ENCODE measurements at places on chromosomes 16 and 17. TPM values are rescaled to one million over a fixed set of nuclear protein-coding genes. Genes with fewer than 3 reads are reported as not detected.

DNA sequence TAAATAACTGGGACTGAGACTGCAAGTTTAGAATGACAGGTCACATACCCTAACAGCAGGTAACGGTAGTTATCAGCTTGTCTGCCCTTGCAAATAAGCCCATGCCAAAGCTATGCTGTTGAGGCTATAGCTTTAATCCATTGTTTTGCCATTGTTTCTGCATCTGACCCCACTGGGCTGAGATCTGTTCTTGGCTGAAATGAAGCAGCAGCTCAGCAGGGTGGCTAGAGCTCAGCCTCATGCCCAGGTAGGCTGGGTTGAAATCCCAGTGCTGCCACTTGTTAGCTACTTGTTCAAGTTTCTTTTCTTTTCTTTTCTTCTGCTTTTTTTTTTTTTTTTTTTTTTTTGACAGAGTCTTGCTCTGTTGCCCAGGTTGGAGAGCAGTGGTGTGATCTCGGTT, 40.1 kb downstream of the NKD1 start:
- no peaks in the 10 kb centered on the region for H3K27me3 ChIP-seq
- DNase-seq, result no peak
- no peak overlapping the region for H3K4me3 ChIP-seq
- H3K27ac ChIP-seq, result no peak overlapping the region
- H3K36me3 ChIP-seq, result peaks cover 4% of the 10 kb centered on the region

- no peaks in the 10 kb centered on the region for H3K4me1 ChIP-seq
- DNase-seq, result no peak
- H3K27ac ChIP-seq, result no peak overlapping the region
These were observed 59.1 kb downstream of the TRIM37 start for GRCh38 chr17:59047616-59048015.

DNA sequence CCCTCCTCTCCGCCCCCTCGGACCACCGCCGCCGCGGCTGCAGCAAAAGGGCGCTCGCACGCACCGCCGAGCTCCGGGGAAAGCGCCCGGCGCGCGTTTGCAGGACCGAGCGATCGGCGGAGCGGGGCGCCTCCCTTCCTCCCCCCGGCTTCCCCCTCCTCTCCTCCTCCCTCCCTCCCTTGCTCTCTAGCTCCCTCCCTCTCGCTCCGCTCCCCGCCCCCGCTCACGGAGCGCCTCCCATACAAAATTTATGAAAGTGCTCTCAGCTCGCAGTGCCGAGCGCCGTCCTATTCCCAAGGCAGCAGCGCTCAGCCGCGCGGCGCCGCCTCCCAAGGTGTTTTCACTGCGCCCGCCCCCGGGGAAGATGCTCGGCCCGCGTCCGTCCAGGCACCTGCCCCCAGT, at the start of gene RTN4RL1:
Gene RTN4RL1 (minus strand): TSS at position 115 of the 402 bp plus-strand sequence. CDS start 469 bp downstream, outside the sequence.
- peak; percentile 78 for DNase-seq
- H3K36me3 ChIP-seq, result no peaks in the 10 kb centered on the region

- H3K27ac ChIP-seq, result no peak overlapping the region
- DNase-seq, result peak; percentile 70
- H3K36me3 ChIP-seq, result peaks cover 6% of the 10 kb centered on the region
- no peaks in the 10 kb centered on the region for H3K4me1 ChIP-seq
- no peaks in the 10 kb centered on the region for H3K27me3 ChIP-seq
- no peak overlapping the region for H3K4me3 ChIP-seq
These were observed 30.1 kb downstream of the VAC14 start for GRCh38 chr16:70770626-70771552.

- no peak overlapping the region for H3K27ac ChIP-seq
- H3K4me3 ChIP-seq, result peak overlapping the region; percentile 59
- no peaks in the 10 kb centered on the region for H3K4me1 ChIP-seq
- no peaks in the 10 kb centered on the region for H3K36me3 ChIP-seq
These were observed 4.9 kb downstream of the IRX3 start for GRCh38 chr16:54281535-54282201.

KRT33A gene
- total RNA-seq, result not detected

C16orf92 gene
- not detected for total RNA-seq

LRRC37A3 gene
- 5.4 TPM for total RNA-seq

GRCh38 chr17:27608328-27609230, 22.4 kb upstream of the LGALS9 start:
- no peaks in the 10 kb centered on the region for H3K27me3 ChIP-seq
- no peak for DNase-seq
- H3K4me3 ChIP-seq, result no peak overlapping the region
- H3K4me1 ChIP-seq, result no peaks in the 10 kb centered on the region
- peaks cover 38% of the 10 kb centered on the region for H3K36me3 ChIP-seq
- H3K27ac ChIP-seq, result no peak overlapping the region

DNA sequence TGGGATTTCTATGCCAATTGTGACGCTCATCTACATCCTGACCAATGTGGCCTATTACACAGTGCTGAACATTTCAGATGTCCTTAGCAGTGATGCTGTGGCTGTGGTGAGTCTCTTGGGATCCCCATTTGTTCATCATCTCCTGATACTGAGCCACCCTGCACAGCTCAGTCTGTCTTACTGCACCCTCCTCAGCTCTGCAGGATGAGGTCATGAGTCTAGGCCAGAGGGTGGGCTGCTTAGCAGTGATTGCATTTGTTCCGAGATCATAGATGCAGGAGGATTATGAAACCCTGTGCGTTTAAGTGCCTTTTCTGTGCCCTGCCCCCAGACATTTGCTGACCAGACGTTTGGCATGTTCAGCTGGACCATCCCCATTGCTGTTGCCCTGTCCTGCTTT, 19.5 kb downstream of the SLC7A6OS start:
- H3K36me3 ChIP-seq, result peaks cover 21% of the 10 kb centered on the region
- H3K4me1 ChIP-seq, result no peaks in the 10 kb centered on the region
- H3K4me3 ChIP-seq, result no peak overlapping the region
- H3K27ac ChIP-seq, result no peak overlapping the region

GRCh38 chr17:75595284-75595919, 7.8 kb downstream of the MYO15B start:
- H3K4me1 ChIP-seq, result no peaks in the 10 kb centered on the region
- H3K4me3 ChIP-seq, result no peak overlapping the region
- no peak overlapping the region for H3K27ac ChIP-seq

DNA sequence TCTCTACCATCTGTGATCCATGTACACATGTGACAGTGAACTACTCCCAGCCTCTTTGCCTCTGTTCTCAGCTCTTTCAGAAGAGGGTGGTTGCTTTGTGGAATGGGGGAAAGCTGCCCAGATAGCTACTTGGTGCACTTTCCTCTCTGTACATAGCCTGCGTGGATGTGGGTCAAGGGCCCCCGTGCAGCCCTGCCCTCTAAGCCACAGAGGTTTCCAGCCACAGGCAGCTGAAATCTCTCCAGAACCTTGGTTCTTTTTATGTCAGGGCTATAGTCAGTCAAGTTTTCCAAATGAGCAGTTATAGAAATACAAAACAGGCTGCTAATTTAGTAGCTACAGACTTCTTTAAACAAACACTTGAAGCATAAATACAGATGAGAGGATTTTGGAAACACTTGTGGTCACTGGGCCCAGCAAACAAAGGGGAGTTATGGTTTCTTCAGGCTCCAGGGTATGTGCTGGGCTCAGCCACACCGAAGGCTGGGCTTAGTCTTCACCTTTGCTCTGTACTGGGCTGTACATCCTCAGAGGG, 199.7 kb upstream of the ASIC2 start:
- H3K4me3 ChIP-seq, result no peak overlapping the region
- DNase-seq, result no peak
- no peaks in the 10 kb centered on the region for H3K36me3 ChIP-seq
- no peak overlapping the region for H3K27ac ChIP-seq
- peaks cover 2% of the 10 kb centered on the region for H3K27me3 ChIP-seq
- H3K4me1 ChIP-seq, result no peaks in the 10 kb centered on the region

LDAF1 gene
- 22.6 TPM for total RNA-seq

DNA sequence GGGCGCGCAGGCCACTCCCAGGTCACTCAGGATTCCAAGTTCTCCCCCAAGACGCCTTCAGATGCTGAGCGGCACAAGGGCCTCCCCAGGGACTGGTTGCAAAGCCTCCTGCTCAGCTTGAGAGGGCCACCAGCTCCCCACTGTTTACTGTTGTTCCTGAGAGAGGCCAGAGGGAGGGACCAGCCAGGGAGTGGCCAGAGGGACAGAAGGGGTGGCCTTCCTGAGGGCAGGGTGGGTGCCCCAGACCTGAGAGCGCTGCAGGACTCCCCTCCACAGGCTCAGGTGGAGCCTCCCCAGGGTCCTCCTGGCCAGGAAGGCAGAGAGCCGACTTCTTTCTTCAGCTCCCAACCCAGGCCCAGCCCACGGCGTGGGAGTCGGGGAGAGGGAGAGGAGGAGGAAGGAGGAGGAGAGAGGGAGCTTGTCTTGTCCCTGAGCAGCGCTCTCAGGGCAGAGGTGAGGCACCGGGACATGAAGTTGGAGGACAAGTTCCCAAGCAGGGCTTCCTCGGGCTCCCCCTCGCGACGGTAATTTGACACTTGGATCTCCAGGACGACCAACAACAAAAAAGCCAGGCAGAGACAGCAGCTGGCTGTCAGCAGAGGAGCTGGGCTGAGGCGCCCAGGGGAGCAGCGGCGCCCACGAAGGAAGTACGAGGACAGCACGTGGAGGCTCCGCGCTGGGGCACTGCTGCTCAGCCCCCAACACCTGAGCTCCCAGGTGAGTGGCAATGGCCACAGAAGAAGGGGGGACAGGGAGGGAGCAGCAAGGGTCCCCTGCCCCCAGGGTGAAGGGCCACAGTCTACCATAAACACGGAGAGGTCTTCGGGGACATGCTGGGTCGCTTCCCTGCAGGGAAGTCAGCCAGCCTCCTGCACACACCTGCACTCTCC, 497 bp downstream of the SMIM5 start:
- H3K4me3 ChIP-seq, result no peak overlapping the region
- H3K36me3 ChIP-seq, result no peaks in the 10 kb centered on the region
- no peaks in the 10 kb centered on the region for H3K27me3 ChIP-seq

DNA sequence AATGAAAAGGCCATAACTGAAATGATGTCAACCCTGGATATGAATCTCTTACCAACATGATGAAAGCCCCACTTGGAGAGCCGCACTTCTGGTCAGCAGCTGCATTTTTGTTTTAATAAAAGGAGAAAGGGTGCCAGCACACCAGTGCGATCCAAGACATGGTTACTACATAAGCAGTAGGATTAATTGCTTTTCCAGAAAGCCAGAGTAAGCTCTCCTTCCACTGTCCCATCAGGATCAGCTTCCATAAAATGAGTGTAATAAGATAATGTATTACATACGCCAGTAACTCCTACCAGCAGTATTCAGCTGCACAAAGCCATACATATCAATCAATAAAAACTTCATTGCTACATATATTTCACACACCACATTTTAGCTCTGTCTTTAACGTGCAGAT, 26.3 kb upstream of the NACA2 start:
- H3K36me3 ChIP-seq, result peaks cover 28% of the 10 kb centered on the region
- H3K4me1 ChIP-seq, result no peaks in the 10 kb centered on the region
- H3K27ac ChIP-seq, result no peak overlapping the region
- no peak overlapping the region for H3K4me3 ChIP-seq
- no peaks in the 10 kb centered on the region for H3K27me3 ChIP-seq
- no peak for DNase-seq

NDUFB10 gene
- 192 TPM for total RNA-seq

SERPINF2 gene
- total RNA-seq, result 0.68 TPM

DNA sequence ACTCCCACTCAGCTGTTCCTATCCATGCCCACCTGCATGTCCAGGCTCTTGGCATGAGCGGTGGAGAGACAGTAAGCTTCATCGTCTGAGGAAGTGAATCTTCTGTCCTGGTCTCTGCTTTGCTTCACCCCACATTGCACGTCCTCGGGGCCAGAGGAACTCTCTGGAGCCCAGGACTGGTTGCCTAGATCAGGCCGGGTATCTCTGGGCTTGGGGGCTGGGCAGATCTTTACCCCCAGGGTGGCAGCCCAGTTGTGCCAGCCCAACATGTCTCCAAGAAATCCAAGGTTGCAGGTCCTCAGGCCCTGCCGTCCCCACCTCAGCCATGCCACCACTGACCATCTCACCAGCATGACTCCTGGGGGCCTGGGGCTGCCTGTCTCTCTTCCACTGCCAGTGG, 58.3 kb downstream of the BEAN1 start:
- DNase-seq, result no peak
- H3K27ac ChIP-seq, result no peak overlapping the region
- H3K4me1 ChIP-seq, result no peaks in the 10 kb centered on the region
- peaks cover 10% of the 10 kb centered on the region for H3K36me3 ChIP-seq
- H3K27me3 ChIP-seq, result no peaks in the 10 kb centered on the region

DNA sequence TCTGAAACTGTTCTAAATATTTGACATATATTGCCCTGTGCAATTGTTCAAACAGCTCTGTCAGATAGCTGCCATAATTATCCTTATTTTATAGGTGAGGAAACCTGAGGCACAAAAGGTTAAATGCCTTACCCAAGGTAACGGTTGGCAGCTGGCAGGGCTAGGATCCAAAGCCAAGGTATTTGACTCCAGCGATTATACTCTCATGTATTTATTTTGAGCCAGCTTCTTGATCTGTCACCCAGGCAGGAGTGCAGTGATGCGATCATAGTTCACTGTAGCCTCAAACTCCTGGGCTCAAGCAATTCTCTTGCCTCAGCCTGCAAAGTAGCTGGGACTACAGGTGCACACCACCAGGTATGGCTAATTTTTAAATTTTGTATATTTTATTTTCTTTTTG, 7.2 kb downstream of the ENO3 start:
- H3K4me3 ChIP-seq, result no peak overlapping the region
- H3K27ac ChIP-seq, result no peak overlapping the region
- H3K4me1 ChIP-seq, result peaks cover 3% of the 10 kb centered on the region
- DNase-seq, result no peak

TERF2IP gene
- 15.6 TPM for total RNA-seq

VTN gene
- 0.13 TPM for total RNA-seq

DNA sequence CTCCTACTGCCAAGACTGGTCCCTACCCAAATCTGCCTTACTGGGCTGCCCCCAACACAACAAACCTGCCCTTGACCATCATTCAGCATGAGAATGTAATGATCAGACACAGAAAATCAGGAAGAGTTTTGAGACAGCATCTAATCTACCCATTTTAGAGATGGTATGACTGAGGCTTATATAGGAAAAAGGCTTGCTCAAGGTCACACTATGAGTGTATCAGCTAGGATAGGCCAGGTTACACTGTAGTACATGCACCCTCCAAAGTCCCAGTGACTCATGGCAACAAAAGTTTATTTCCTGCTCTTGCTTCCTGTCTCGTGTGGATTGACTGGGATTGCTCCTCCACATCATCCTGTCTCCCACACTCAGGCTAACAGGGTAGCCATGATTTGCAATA, 27.9 kb downstream of the NLRC5 start:
- H3K4me1 ChIP-seq, result no peaks in the 10 kb centered on the region
- no peak overlapping the region for H3K27ac ChIP-seq
- no peak for DNase-seq
- no peak overlapping the region for H3K4me3 ChIP-seq
- H3K36me3 ChIP-seq, result no peaks in the 10 kb centered on the region

- DNase-seq, result no peak
- no peaks in the 10 kb centered on the region for H3K27me3 ChIP-seq
- H3K4me1 ChIP-seq, result no peaks in the 10 kb centered on the region
These were observed 2.5 kb downstream of the ITGAD start for GRCh38 chr16:31395647-31396046.

- H3K27me3 ChIP-seq, result no peaks in the 10 kb centered on the region
- H3K4me3 ChIP-seq, result peak overlapping the region; percentile 70
- H3K4me1 ChIP-seq, result no peaks in the 10 kb centered on the region
- H3K27ac ChIP-seq, result no peak overlapping the region
These were observed 1.5 kb downstream of the ACBD4 start for GRCh38 chr17:45136846-45137560.

- peak overlapping the region; percentile 84 for H3K4me3 ChIP-seq
- H3K27ac ChIP-seq, result no peak overlapping the region
- DNase-seq, result peak; percentile 98
- no peaks in the 10 kb centered on the region for H3K27me3 ChIP-seq
- H3K4me1 ChIP-seq, result no peaks in the 10 kb centered on the region
These were observed 631 bp downstream of the KREMEN2 start for GRCh38 chr16:2964475-2965336.

- DNase-seq, result no peak
- H3K36me3 ChIP-seq, result peaks cover 17% of the 10 kb centered on the region
- H3K27me3 ChIP-seq, result no peaks in the 10 kb centered on the region
- no peak overlapping the region for H3K27ac ChIP-seq
These were observed 345.8 kb upstream of the CDH5 start for GRCh38 chr16:66020642-66021041.
